ENCODE measurements at places on chromosomes 6 and 20.
A peak's percentile ranks its signal among the peaks of the same experiment; 100 is the strongest.

DNA sequence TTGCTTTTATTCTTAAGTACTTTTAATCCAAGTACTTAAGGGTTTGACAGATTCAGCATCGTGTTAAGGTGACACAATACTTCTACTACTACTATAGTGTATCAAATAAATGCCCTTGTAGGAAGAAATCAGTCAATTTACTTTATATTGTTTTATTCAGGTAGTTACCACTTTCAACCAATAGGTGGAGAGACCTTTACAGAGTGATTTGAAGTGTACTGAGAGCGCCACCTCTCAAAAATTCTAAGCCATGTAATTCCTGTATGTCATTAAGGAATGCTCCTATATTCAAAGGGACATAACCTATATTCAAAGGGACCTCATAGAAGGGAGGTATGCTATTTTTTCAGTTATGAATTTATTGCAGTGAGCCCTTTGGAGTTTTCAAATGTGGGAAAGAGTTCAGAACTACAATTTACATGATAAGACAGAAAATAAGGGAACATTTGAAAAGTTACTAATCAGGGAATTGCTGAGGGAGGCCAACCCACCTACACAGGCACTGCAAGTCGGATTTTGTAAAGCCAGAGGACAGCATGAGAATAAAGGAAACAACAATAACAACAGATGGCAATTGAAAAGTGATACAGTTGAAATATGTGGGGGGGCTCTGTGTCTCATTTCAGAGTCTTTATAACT lies 955.6 kb downstream of the TBC1D32 start:
- no peak for DNase-seq

- no peak for DNase-seq
Observed at GRCh38 chr20:47276851-47277534, 79.5 kb downstream of the ZMYND8 start.

GRCh38 chr6:44059359-44060346 lies 67.6 kb downstream of the MRPL14 start:
- DNase-seq: no peak

DNA sequence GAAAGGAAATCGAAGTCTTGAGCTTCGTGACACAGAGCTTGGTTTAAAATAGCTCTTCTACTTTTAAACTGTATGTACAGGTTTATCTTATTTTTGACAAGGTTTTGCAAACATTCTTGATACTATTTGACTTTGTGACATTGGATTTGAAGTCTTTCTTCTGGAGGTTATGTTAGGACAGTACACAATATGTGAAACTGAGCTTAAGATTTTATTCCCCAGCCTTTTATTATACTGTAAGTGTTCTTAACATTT lies 95.2 kb upstream of the BTBD3 start:
- no peak for DNase-seq

GRCh38 chr6:56838965-56839364 lies 115.9 kb upstream of the BEND6 start:
- no peak for DNase-seq

GRCh38 chr6:31074401-31074800 lies 38.0 kb downstream of the C6orf15 start:
- no peak for DNase-seq

GRCh38 chr20:41137614-41138474 lies 501 bp downstream of the PLCG1 start:
- DNase-seq: peak; percentile 77

GRCh38 chr6:11386323-11386722 lies 151.2 kb upstream of the TMEM170B start:
- no peak for DNase-seq

GRCh38 chr20:873875-874607 lies 40.5 kb downstream of the FAM110A start:
- DNase-seq: no peak

- DNase-seq: no peak
Observed at GRCh38 chr6:158377860-158378259, 65.6 kb downstream of the TULP4 start.

DNA sequence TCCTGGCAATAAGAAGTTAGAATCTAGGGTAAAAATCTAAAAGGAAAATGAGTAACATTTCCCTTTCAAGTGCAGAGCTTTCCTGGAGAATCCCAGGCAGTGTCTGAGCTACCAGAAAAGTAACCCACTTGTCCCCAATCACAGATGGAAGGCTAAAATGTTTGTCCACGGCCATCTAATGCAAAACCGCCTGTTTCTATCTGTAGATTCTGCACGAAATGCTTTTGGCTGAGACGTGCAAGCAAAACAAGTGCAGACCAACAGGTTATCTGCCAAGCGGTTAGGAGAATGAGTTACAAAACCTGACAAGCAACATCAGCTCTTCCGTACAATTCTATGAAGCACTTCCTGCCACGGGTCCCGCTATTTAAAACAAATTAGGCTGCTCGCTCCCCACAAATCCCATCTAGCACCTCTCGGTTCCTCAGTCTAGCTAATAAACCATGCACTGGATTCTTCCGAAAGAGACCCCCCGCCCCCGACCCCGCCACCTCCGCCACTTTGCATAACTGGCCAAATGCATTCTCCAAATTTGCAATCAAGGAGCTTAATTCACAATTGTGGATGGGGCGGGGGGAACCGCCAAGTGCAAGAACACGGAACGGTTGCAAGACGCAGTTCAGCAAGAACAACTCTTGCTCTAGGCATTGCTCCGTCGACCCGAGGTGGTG lies 1.4 kb downstream of the ELOVL5 start:
- peak; percentile 27 for DNase-seq

GRCh38 chr20:37468886-37469285 lies 52.2 kb upstream of the NNAT start:
- no peak for DNase-seq

DNA sequence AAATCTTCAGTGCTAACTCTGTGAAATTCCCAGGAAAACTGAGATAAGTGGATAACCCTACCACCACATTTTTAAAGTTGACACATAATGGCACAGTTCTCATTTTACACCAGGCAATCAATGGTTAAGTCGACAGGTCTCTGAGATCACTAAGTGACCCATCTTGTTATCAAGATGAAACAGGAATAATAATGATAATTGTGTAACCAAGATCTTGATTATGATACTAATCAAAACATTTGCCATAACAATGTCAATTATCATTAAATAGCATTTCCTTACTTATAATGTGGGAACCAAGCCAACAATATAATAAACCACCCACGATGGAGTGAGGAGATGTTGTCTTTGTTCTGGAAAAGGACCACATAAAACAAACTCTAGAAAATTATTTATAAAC lies 541.6 kb downstream of the TFAP2B start:
- DNase-seq: no peak

DNA sequence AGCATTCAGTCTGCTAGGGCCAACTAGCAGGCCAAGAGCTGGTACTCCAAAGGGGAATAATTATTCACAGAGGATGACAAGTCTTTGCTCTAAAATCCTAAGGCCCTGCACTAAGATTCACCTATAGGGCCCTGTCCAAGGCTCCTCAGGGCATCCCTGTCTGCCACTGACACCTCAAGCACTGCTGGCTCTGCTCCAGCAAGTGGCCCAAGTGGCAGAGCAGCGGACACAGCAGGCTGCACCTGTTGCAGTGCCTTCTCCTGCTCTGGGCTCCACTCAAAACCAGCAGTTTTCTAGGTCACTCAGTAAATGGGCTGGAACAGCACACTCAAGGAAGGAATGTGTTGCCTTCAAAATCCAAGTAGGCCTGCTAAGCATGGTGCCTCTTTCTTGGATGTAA lies 36.4 kb upstream of the SMOC2 start:
- DNase-seq: no peak

- no peak for DNase-seq
Observed at GRCh38 chr6:1665214-1665613, 55.5 kb downstream of the FOXC1 start.

GRCh38 chr6:25042536-25042935 lies 106.8 kb upstream of the RIPOR2 start:
- DNase-seq: peak; percentile 35

- no peak for DNase-seq
Observed at GRCh38 chr6:11202513-11203305, 29.8 kb downstream of the NEDD9 start.

DNA sequence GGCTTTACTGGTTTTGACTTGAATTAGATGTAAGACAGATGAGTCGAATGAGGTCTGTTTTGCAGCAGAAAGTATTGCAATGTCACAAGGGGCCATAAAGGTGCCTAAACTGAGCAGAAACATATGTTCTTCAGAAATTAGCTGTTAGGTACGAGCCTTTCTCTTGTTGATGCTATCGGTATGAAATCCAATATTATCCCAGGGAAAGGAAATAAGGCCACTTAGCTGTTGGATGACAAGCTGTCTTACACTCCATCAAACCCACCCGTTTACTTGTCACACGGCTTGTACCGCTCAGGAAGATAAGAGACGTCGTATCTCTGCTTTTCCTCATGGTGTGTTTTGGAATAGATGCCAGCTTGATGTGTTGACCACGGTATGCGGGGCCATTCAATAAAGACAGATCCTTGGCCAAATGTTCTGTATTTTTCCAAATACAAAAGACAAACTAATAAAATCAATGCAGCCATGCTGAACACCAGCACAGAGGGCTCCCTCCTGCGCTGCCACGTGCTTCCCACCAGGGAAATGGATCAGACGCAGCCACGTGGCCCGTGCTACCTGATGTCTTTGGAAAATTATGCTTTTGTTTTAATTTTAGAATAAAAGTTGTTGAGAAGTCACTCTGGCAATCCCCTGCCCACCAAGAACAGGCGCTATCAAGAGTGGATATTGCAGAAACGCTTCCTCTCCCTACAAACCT lies 255.9 kb upstream of the SULF2 start:
- no peak for DNase-seq

DNA sequence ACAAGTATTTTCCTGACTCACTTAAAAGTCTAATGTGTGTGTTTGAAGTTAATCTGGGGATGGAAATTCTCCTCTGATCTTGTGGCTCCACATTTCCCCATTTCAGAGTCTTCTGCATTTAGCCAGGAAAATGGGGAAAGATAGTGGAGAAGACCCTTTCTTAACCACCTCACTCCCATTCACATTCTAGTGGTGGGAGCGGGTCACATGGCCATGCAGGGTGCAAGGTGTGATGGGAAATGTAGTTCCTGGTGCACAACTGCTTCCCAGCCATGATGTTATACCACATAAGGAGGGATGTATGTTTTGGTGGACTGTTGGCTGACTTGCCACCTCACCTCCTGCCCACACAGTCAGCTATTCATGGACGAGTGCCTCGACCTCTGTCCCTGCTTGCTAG lies 61.8 kb downstream of the BANF2 start:
- no peak for DNase-seq

DNA sequence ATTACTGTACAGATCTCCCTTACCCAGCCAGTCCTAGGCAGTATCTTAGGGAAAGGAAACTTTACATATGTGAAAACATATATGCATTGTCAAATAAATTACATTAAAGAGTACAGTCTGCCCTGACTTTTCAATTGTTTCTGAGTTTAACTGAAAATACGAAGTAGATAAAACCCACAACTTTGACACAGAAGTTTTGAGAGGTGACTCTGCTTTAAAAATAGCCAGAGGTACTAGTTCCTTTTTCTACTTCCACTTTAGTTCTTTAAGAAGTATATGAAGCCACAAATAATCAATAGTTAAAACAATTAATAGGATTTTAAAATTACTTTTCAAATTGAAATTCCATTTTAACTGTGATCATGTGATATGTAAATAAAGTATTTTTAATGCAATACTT lies 62.9 kb downstream of the BMP5 start:
- DNase-seq: no peak

- DNase-seq: no peak
Observed at GRCh38 chr20:53905019-53905819, 165.2 kb downstream of the BCAS1 start.

GRCh38 chr20:48421547-48421946 lies 406.3 kb downstream of the PREX1 start:
- no peak for DNase-seq

DNA sequence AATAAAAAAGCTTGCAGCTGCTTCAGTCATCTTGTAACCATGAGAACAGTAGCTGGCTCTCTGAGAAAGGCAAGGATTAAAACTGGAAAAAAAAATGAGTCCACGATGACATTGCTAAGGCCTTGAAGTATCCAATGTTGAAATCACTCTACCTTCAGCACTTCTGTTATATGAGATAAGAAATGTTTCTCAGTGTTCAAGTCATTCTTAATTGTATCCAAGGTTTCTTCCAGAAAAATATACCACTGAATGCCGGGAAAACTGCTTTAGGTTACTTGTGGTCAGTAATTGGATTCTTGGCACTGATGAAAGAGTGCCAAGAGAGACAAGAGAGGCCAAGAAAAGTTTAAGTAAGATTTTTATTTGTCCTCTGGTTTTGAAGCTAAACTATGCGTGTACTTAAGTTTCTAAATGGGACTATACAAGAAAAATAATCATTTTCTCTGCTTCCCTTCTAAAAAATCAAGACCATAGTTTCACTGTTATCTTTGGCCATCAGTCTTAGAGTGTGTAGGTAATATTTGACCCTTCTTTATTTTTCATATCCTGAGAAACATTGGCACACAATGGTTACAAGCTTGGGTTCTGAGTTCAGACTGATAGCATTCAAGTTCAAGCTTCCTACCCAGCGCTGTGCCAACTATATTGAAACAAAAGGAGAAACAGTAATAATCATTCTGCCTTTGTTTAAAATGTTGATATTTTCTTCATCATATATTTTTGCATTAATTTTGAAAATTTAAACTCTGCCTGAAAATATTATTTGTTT lies 84.6 kb downstream of the TRDN start:
- no peak for DNase-seq

DNA sequence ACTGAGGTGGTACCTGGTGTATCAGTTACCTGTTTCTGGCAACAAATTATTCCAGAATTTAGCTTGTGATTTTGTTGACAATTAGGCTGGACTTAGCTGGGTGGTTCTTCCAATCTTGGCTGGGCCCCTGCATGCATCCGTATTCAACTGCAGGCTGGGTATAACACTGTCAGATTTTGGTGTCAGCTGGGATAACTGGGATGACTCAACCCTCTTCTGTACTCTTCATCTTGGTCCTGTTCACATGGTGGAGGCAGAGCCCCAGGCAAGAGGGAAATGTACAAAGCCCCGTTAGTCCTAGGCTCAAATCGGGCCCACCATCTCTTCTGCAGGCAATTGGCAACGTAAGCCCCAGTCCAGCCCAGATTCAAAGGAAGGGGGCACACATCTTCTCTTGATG lies 89.2 kb downstream of the PHACTR3 start:
- no peak for DNase-seq

DNA sequence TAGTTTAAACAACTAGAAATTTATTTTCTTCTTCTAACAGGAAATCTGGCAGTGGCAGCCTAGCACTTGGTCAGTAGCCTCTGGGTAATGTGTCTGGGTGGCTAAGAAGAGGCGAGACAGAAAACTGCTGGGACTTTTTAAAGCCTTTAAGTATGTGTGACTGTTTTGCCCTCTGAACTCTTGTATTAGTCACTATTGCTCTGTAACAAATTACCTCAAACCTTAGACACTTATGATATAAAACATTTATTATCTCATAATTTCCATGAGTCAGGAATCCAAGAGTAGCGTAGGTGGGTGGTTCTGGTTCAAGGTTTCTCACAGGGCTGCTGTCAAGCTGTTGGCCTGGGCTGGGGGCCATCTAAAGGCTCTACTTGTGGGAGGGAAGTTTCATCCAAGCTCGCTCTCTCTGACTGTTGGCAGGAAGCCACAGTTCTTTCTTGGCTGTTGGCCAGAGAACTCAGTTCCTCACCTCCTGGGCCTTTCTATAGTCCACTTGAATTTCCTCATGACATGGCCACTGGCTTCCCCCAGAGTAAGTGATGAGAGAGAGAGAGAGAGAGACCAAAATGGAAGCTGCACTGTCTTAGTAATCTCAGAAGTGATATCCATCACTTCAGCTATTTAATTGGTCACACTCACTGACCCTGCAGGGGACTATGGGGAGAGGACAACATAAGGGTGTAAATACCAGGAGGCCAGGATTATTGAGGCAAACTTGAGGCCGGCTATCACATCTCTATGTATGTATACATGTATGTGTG lies 17.4 kb upstream of the TBC1D22B start:
- peak; percentile 90 for DNase-seq

- DNase-seq: no peak
Observed at GRCh38 chr6:164069350-164069990, 655.0 kb downstream of the QKI start.

Data from activated CD4-positive, alpha-beta T cell treated with anti-CD3 and anti-CD28 coated beads for 48 hours (primary cell).